GM12878 (cell line): ENCODE measurements at places on chromosomes 16 and 17. TPM values are rescaled to one million over a fixed set of nuclear protein-coding genes. Genes with fewer than 3 reads are reported as not detected.

LYZL6 gene
- total RNA-seq, result not detected in 2 replicates

PRSS21 gene
- 49.8 and 58.3 TPM in 2 replicates for total RNA-seq

DNA sequence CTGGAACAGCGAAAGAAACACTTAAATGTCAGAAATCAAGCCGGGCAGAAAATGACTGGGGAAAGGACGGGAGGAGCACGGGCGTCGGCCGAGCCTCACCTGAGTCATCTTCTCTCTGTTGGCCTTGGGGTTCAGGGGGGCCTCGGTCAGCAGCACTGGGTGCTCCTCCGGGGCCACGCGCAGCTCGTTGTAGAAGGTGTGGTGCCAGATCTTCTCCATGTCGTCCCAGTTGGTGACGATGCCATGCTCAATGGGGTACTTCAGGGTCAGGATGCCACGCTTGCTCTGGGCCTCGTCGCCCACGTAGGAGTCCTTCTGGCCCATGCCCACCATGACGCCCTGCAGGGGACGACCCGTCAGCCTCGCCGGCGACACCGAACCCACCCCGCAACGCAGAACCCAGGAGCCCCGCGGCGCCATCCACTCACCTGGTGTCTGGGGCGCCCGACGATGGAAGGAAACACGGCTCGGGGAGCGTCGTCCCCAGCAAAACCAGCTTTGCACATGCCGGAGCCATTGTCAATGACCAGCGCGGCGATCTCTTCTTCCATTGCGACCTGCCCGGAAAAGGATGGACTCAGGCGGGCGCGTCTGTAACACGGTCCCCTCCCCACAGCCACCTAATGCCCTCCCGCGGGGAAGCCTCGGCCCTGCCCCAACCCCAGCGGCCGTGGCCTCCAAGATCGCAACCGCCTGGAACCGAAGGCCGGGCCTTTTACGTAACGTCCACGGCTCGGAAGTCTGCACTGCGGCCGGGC, 616 bp downstream of the ACTG1 start:
- H3K4me1 ChIP-seq, result peaks cover 7% of the 10 kb centered on the region; the same call in 1 of the 2 replicates
- H3K27ac ChIP-seq, result peak overlapping the region; percentile 76
- peaks cover 29% of the 10 kb centered on the region for H3K36me3 ChIP-seq
- no peak for DNase-seq
- peak overlapping the region; percentile 95 for H3K4me3 ChIP-seq
- H3K27me3 ChIP-seq, result no peaks in the 10 kb centered on the region

DNA sequence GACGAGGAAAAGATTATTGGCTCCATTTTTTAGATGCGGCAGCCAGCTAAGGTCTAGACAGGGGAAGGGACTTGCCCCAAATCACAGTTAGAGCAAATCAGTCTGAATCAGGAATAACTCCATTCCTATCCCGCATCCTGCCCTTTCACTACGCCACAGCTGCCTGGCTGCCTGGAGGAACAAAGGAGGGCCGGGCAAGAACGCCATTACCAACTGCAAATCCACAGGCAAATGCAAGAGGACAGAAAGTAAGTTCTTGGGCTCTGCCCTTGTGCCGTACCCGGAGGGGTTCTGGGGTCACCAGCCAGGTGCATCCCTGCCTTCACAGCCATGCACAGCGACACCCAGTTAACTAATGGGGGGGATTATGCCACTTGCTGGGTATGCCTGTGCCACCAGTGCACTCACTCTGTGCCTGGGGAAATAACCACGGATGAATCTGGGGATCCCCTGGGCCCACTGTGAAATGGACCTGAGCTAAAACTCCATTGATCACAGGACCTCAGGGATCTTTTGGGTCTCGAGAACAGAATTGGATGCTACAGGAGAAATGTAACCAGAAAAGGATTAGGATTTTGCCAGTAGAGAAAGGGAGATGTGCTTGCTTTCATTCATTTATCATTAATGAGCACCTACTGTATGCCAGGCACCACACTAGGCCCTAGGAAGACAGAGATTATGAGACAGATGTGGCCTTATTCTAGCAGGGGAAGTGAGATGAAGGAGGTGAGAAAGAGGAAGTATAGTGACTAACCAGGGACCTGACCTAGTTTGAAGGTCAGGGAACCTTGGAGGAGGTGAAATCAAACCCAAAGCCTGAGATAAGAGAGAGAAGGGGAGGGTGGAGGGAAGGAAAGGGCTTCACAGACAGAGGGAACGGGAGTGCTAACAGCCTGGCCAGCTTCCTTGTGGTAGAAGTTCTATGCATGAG, 17.7 kb downstream of the BCL7C start:
- peak; percentile 67 for DNase-seq
- no peaks in the 10 kb centered on the region for H3K36me3 ChIP-seq
- H3K27ac ChIP-seq, result peak overlapping the region; percentile 93
